ENCODE measurements at places on chromosomes 13 and 19. TPM values are rescaled to one million over a fixed set of nuclear protein-coding genes. Genes with fewer than 3 reads are reported as not detected.
A peak's percentile ranks its signal among the peaks of the same experiment; 100 is the strongest.

DNA sequence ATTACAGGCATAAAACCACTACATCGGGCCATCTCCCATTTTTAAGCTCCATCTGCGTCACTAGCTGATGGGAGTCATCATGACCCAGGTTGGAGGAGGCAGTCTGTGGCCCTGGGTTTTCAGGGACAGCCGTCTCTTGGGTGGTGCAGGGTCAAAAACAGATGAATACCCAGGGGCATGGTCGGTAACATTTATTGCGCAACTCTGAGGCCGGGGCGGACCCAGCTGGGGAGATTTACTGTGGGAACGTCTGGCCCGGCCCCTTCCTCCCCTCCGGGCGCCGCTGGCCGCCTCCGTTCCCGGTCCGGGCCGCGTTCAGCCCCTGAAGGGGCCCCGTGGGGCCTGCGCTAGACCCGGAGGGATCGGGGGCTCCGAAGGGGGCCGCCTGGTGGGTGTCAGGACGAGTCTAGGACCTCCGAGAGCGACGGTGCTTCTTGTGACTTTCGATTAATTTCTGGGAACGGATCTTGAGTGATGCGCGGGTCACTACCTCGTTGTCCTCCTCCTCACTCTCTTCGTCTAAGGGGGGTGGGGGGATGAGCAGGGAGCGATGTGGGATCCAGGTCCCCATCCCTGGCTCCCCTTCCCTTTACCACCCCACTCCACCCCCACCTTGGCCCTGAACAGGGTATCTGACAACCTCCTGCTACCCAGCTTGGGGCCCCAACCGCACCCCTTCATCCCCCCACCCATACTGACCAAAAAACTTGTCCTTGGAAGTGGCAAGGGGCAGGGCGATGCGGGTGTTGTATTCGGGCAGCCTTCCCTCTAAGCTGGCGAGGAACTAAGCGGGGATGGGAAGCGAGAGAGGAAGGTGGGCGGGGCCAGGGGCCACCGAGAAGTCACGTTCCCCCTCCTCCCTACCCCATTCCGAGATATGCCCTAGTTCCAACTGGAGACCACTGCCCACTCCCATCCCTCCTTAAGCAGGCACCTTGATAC, 1.6 kb upstream of the RGL3 start:
- DNase-seq = no peak
- H3K36me3 ChIP-seq = no peaks in the 10 kb centered on the region
- H3K27me3 ChIP-seq = peaks cover 40% of the 10 kb centered on the region
- peak overlapping the region; percentile 53 for H3K4me3 ChIP-seq

GRCh38 chr19:46825731-46826055, 25.0 kb downstream of the AP2S1 start:
- H3K4me3 ChIP-seq = no peak overlapping the region
- H3K27ac ChIP-seq = no peak overlapping the region
- no peaks in the 10 kb centered on the region for H3K27me3 ChIP-seq

DNA sequence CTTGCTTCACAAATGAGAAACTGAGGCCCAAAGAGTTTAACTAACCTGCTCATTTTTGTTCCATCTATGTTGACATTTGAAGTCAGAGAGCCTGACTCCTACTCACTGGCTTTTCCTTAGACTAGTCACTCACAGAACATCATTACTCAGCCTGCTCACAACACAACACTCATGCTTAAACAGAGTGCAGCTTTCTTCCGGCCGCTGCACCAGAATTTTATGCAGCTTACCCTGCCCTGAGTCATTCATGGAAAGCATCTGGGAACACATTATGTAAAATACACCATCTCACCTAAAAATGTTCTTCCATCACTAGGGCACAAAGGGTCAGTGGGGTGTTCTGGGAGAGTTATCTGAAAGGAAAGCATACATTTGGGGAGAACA, 303.4 kb downstream of the SPRY2 start:
- no peak overlapping the region for H3K4me3 ChIP-seq
- H3K36me3 ChIP-seq = no peaks in the 10 kb centered on the region
- peak overlapping the region; percentile 30 for H3K27ac ChIP-seq

DNA sequence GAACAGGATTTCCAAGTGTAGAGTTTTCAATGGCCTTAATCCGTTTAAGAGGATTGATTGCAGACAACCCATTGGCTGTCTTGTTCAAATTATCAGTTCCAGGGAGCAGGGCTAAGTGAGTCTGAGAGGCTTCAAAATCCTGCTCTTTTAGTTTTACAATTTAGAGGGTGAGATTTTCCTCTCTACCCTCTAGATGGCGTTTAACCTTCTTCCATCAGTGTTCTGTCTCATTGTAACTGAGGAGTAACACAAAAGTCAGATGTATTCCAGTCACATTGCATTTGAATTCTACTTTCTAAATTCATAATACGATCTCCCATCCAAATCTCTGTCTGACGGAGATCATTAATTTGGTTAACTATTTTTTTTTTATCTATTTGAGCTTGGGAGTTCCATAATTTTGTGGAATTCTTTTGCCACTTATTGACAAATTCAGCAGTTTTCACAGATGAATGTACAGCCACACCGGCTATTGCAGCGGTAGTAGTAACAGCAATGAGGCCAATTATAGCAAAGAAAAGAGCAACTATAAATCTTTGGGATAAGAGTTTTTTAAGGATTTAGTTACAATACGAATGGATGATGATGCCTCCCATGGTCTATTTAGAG, 7.8 kb upstream of the C19orf84 start:
- no peak for DNase-seq
- H3K27me3 ChIP-seq = no peaks in the 10 kb centered on the region
- H3K36me3 ChIP-seq = peaks cover 3% of the 10 kb centered on the region
- no peak overlapping the region for H3K27ac ChIP-seq
- peaks cover 14% of the 10 kb centered on the region for H3K4me1 ChIP-seq

GRCh38 chr19:42042455-42043170, 27.4 kb downstream of the GRIK5 start:
- DNase-seq = no peak
- H3K4me1 ChIP-seq = no peaks in the 10 kb centered on the region
- H3K36me3 ChIP-seq = no peaks in the 10 kb centered on the region
- H3K27ac ChIP-seq = no peak overlapping the region
- no peak overlapping the region for H3K4me3 ChIP-seq

DNA sequence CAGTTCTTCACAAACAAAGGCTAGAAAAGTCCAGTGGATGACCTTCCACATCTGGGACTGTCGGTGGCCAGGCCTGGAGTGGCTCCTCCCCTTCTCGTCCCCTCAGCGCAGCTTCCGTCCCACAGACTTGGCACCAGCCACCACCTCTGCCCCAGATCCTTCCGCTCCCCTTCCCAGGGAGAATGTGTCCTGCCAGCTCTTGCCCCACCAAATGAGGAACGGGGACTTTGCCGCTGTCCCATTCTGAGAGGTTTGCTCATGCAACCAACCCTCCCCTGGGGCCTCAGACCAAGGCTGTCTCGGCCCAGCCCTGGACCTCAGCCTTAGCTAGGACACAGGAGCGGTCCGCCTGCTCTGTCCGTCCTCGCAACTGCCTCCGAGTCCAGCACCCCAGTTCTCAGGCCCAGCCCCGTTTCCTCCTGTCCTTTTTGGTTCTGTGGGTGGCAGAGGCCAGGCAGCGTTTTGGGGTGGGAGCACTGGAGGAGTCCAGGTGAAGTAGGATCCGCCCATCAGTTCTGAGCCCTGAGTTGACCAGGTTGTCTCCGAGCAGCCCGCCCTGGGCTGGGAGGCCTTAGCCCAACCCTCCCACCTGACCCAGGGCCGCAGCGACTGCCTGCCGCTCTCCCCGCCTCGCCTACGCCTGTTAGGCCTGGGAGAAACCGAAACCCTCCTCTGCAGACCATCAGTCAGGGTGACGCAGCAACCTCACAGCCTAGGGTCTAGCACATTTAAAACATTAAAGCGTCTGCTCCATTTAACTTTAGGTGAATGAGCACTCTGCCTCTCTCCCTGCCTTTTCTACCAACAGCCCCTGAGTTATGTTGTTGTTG, 284.3 kb downstream of the FOXO1 start:
- no peaks in the 10 kb centered on the region for H3K27me3 ChIP-seq
- H3K27ac ChIP-seq = no peak overlapping the region
- DNase-seq = no peak
- H3K4me3 ChIP-seq = no peak overlapping the region

DNA sequence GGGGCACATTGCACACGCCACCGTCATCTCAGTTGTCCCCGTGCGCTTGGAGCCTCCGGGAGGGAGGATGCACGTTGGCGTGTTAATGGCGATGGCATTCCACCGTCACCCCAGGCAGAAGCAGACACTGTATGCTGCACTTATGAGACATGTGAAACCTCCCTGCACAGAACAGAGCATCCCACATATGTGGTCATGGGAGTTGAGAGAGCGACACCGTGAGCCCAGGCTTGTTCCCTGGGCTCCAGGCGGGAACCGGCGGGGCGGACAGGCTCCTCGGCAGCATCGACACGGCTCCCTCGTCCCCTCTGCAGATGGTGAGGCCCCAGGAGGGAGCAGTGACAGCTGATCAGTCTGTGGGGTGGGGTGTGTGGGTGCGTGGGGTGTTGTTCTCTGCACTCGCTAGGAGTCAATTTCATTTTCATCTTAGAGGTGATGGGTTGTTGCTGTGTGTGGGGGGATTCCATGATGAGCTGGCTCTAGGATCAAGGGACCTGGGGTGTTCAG, 40.4 kb downstream of the CRTC1 start:
- H3K27me3 ChIP-seq = no peaks in the 10 kb centered on the region
- H3K36me3 ChIP-seq = peaks cover 5% of the 10 kb centered on the region

- no peaks in the 10 kb centered on the region for H3K36me3 ChIP-seq
- DNase-seq = no peak
- peak overlapping the region; percentile 47 for H3K4me3 ChIP-seq
- H3K27me3 ChIP-seq = peaks cover 33% of the 10 kb centered on the region
- no peak overlapping the region for H3K27ac ChIP-seq
- H3K4me1 ChIP-seq = no peaks in the 10 kb centered on the region
Measured at GRCh38 chr13:52738719-52739467, 727 bp downstream of the CNMD start.

GRCh38 chr13:66659701-66660467, 570.3 kb downstream of the PCDH9 start:
- H3K4me1 ChIP-seq = peaks cover 30% of the 10 kb centered on the region
- peak overlapping the region; percentile 64 for H3K27ac ChIP-seq
- no peak overlapping the region for H3K4me3 ChIP-seq
- no peaks in the 10 kb centered on the region for H3K36me3 ChIP-seq
- H3K27me3 ChIP-seq = no peaks in the 10 kb centered on the region

GRCh38 chr13:110500341-110500740, 61.2 kb downstream of the RAB20 start:
- no peaks in the 10 kb centered on the region for H3K27me3 ChIP-seq
- no peak overlapping the region for H3K4me3 ChIP-seq
- peaks cover 65% of the 10 kb centered on the region for H3K36me3 ChIP-seq
- peaks cover 41% of the 10 kb centered on the region for H3K4me1 ChIP-seq
- DNase-seq = no peak
- peak overlapping the region; percentile 28 for H3K27ac ChIP-seq

DNA sequence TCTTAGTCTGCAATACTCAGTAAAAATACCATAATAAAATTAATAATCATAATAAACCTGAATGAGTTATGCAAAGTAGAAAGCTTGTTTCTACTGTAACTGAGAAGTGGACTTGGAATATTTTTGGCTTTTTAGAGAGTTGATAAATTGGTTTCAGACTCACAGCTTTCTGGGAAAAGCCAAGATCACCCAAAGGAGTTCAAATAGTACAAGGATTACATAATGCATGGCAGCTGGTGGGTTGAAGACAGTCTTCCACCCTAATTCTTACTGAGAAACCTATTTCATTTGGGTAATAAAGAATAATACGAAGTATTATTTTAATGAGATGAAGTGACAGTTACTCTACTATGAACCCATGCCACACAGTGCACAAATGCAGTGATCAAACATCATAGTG, 139.4 kb upstream of the KLF12 start:
- H3K27me3 ChIP-seq = no peaks in the 10 kb centered on the region
- H3K4me3 ChIP-seq = no peak overlapping the region
- H3K36me3 ChIP-seq = peaks cover 7% of the 10 kb centered on the region
- H3K27ac ChIP-seq = no peak overlapping the region
- peaks cover 14% of the 10 kb centered on the region for H3K4me1 ChIP-seq

- H3K27me3 ChIP-seq = no peaks in the 10 kb centered on the region
- no peak for DNase-seq
- H3K27ac ChIP-seq = no peak overlapping the region
- peaks cover 9% of the 10 kb centered on the region for H3K4me1 ChIP-seq
Measured at GRCh38 chr19:28299649-28300048, 913.3 kb downstream of the UQCRFS1 start.

DNA sequence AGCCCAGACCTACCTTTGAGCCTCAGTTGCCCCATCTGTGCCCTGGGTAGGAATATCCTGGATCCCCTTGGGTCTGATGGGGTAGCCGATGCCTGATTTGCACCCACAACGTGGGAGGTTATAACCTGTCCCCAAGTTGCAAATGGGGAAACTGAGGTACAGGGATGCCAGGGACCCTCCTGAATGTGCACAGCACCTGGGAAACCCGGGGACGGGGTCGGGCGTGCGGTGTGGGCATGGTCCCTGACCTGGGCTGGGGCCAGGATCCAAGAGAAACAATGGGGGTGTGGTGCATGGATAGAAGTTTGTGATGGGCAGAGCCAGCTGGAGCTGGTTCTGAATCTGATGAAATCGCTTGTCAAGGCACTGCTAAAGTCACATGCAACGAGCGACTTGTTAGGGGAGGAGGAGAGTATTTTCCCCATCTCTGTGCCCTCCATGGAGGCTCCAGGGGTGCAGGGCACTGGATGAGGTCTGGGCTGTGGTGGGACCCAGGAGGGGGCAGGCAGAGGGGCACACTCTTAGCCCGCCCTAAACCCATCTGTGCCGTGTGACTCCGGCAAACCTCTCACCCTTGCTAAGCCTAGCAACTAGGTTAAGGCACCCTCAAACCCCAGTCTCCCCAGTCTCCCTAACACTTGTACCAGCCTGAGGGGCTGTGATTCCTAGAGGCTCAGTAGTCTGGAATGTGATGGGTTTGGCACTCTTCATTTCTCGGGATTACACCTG, 749 bp downstream of the GDF15 start:
- peaks cover 9% of the 10 kb centered on the region for H3K36me3 ChIP-seq
- H3K27me3 ChIP-seq = no peaks in the 10 kb centered on the region
- DNase-seq = no peak
- H3K27ac ChIP-seq = peak overlapping the region; percentile 95
- H3K4me1 ChIP-seq = peaks cover 44% of the 10 kb centered on the region

DNA sequence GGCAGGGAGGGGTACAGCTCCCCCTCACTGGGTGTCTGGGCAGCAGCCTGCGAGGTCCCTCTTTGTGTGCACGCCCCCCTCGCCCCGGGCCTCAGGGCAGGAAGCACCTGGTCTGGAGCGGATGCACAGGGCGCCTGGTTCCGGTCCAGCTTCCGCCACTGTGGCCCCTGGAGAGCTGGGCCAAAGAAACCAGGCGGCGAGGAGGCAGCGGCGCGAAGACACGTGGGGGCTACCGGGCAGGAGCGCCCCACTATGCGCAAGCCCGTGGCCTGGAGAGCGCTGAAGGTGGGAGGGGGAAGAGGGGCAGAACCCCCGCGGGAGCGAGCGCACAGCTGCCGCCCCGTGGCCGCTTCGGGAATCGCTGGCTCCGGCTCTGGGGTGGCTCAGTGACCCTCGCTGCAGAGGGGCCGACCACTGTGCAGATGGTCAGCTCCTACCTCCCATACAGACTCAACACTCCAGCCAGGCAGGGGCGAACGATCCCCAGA, 1.7 kb upstream of the LYL1 start:
- no peak for DNase-seq
- H3K27ac ChIP-seq = no peak overlapping the region
- H3K27me3 ChIP-seq = no peaks in the 10 kb centered on the region

The MADCAM1 gene
- 0.92 TPM for total RNA-seq

The KIR2DL4 gene
- total RNA-seq = not detected

The C5AR1 gene
- 3.7 TPM for total RNA-seq

The KIR3DL2 gene
- total RNA-seq = not detected

The NLRP12 gene
- total RNA-seq = not detected

The FCAR gene
- total RNA-seq = not detected
